ENCODE measurements at places on chromosomes 4 and X. TPM values are rescaled to one million over a fixed set of nuclear protein-coding genes. Genes with fewer than 3 reads are reported as not detected.
A peak's percentile ranks its signal among the peaks of the same experiment; 100 is the strongest.

NHSL2 gene
- 0.26 TPM for total RNA-seq

TMEM271 gene
- total RNA-seq: not detected

TIMM8A gene
- total RNA-seq: 13.8 TPM

UGT8 gene
- total RNA-seq: 0.22 TPM

RGN gene
- not detected for total RNA-seq

NAAA gene
- 31.6 TPM for total RNA-seq

GAGE12F gene
- total RNA-seq: not detected

CXCL11 gene
- 0.19 TPM for total RNA-seq

CT55 gene
- total RNA-seq: not detected

DCAF16 gene
- total RNA-seq: 50.2 TPM

GRCh38 chr4:22897520-22898108, 204.9 kb downstream of the GBA3 start:
- H3K36me3 ChIP-seq: no peaks in the 10 kb centered on the region
- DNase-seq: peak; percentile 9
- H3K4me1 ChIP-seq: no peaks in the 10 kb centered on the region
- H3K27ac ChIP-seq: no peak overlapping the region
- H3K4me3 ChIP-seq: no peak overlapping the region

DNA sequence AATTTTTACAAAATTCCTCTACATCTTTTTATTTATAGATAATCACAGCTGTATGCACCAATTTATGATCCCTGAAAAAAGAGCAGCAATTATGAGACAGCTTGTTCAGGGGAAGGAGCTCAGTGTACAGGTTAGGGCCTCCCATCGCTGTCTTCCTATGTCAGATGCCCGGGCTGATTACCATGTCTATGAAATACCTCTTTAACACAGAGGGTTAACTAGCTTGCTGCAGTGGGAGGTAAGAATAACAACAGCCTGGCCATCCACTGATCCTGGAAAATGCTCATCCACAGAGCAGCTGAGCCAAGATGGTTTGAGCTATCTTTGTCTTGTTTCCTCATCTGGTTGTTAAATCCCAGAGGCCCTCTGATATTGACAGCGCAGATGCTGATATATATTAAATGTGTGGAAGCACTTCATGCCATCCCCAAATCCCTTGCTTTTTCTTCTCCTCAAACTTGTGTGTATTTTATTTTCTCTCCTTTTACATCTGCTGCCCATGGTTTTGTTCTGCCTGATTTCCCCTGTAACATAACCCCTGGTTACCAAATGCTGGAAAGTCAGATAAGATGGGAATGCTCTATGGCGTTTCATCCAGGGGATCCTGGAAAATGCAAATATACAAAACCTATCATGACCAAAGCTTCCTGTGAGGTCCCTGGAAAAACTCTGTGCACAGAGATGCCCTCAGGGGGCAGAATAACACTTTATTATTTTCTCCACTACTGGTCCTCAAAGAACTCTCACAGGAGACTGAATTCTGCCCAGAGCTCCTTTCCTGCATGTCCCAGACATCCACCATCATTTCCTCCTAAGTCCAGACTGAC, 85.8 kb upstream of the PUDP start:
- no peak overlapping the region for H3K27ac ChIP-seq
- no peaks in the 10 kb centered on the region for H3K4me1 ChIP-seq
- H3K36me3 ChIP-seq: no peaks in the 10 kb centered on the region
- H3K4me3 ChIP-seq: no peak overlapping the region
- no peaks in the 10 kb centered on the region for H3K27me3 ChIP-seq

DNA sequence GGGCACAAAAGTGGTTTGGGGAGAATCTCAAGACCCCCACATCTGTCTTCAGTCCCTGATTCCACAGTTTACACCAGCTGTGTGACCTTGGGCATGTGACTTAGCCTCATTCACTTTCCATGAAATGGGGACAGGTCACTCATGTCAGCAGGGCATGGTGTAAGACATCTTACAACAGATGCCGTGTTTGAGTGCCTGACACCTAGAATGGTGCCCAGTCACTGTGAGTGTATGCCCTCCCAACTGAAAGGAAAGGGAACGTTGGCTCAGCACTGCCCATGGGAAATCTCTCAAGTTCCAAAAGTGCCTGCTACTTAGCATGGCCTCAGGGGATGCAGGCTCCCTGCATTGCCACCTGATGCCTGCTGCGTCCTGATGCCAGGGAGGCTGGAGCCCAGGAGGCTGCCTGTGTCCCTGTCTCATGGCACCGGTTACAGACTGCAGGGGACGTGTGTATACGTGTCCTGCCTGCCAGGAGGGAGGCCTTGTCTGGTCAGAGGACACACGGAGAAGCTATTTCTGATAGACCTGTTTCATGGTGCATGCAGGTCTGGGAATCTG, 32.2 kb downstream of the RNF4 start:
- no peaks in the 10 kb centered on the region for H3K27me3 ChIP-seq
- peaks cover 11% of the 10 kb centered on the region for H3K36me3 ChIP-seq
- no peak for DNase-seq
- H3K27ac ChIP-seq: peak overlapping the region; percentile 13

DNA sequence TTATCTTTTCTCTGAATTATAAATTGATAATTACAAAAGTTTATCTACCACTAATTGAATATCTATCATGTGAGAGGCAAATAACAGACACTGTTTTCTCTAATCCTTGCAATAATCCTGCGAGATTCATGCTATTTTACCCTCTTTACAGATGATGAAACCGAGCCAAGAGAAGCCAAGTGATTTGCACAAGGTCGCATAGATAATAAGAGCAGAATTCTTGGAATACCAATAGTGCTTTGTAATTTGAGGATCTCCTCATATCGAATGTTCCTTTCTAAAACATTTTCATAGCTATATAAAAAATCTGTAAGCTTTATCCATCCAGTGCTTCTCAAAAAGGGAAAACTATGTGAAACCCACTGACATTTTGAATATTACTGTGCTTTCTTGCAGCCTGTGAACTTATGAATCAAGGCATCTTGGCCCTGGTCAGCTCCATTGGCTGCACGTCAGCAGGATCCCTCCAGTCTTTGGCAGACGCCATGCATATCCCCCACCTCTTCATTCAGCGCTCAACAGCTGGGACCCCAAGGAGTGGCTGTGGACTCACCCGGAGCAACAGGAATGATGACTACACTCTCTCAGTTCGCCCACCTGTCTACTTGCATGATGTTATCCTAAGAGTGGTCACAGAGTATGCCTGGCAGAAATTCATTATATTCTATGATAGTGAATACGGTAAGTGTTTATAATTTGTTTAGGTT, 743.8 kb upstream of the ATOH1 start:
- no peaks in the 10 kb centered on the region for H3K36me3 ChIP-seq
- no peaks in the 10 kb centered on the region for H3K27me3 ChIP-seq
- no peaks in the 10 kb centered on the region for H3K4me1 ChIP-seq
- no peak overlapping the region for H3K4me3 ChIP-seq

DNA sequence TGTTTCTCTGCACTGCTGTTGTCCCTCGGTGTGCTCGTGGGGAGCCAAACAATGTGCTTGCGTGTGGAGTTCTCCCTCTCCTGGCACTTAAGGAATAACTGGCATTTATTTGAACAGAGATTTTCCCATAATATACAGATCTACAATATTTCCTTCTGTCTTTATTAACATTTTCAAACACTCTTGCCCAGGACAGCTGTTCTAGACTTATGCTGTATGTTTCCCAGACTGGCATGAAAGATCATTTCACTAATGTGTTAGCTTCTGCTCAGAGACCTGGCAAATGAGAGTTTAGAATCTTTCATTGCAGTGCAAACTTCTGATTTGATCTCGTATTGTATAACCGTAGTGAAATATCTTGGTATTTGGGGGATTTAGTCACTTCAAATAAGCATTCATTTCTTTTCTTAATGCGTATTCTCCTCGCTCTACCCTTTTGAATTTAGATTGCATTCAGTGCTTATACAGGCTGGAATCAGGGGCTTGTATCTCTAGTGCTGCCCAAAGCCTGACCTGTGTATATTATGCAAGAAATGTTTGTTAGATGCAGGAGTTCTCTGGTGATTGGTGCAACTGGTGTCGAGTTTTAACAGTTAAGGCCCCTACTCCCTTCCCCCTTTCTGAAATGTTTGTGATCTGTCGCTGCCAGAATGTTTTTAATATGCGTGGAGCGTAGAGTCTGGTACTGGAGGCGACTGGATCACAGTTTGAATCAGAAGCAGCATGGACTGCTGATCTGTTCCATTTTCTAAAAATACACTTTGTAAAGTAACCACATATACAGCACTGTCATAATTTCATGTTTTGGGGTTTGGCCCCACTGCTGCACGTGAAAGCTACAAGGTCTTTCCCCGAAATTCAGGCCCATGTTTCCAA, 326.3 kb downstream of the ARHGAP10 start:
- H3K27ac ChIP-seq: no peak overlapping the region
- no peak overlapping the region for H3K4me3 ChIP-seq
- peaks cover 84% of the 10 kb centered on the region for H3K4me1 ChIP-seq
- peaks cover 2% of the 10 kb centered on the region for H3K36me3 ChIP-seq
- no peaks in the 10 kb centered on the region for H3K27me3 ChIP-seq

DNA sequence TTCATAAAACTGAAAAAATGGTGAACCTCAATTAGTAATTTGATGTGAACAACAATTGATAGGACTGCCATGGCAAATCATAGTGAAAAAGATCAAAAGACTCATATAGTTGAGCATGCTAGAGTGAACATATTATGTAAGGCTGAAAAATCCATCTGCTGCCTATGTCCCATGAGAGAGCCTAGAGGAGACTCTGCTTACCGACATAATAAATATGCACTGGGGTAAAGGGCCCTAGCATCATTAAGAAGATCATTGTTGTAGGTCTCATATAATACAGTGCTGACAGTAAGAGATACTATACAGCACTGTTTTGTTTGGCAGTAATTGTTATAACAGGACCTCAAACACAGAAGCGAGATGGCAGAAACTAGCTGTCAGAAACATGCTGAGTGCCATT, 229.0 kb downstream of the PABPC4L start:
- no peaks in the 10 kb centered on the region for H3K4me1 ChIP-seq
- peaks cover 1% of the 10 kb centered on the region for H3K36me3 ChIP-seq
- no peaks in the 10 kb centered on the region for H3K27me3 ChIP-seq
- H3K27ac ChIP-seq: no peak overlapping the region

DNA sequence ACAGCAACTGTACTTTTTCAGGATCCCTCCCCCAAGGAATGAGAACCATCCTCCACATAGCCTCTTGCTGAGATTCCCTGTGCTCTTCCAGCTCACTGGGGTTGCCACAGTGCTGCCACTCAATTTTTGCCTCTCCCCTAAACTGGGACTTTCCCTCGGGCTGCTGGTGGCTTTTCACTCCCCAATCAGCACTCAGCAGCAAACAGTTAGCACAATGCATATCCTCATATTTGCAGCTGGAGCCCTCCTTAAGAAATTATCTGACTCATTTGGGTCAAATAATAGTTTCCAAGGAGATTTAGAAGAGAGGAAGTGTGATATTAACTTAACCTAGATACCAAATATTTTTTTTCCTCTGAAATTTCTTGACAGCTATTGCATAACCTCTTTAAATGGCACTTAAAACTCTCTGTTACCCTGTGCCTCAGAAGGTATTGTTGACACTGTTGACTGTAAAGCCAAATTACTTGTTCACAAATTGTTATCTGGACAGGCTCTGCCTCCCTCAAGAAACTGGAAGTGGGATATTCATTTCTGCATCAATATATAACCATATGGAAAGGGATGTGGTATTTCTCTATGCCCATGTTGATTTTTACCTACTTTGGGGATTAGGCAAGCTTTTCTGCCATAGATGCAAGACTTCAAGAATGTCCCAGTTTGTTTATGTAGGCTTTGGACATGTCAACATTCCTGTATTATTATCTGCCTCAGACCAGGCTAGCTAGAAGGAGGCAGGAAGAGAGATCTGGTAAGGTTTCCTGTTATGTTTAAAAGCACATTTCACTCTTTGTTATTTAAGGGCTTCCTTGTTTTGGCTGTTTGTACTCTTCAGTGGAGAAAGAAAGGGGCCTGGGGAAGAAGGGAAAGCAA, 58.0 kb downstream of the SEPTIN11 start:
- no peak for DNase-seq
- H3K27ac ChIP-seq: no peak overlapping the region
- H3K27me3 ChIP-seq: no peaks in the 10 kb centered on the region
- no peaks in the 10 kb centered on the region for H3K36me3 ChIP-seq
- peaks cover 59% of the 10 kb centered on the region for H3K4me1 ChIP-seq

DNA sequence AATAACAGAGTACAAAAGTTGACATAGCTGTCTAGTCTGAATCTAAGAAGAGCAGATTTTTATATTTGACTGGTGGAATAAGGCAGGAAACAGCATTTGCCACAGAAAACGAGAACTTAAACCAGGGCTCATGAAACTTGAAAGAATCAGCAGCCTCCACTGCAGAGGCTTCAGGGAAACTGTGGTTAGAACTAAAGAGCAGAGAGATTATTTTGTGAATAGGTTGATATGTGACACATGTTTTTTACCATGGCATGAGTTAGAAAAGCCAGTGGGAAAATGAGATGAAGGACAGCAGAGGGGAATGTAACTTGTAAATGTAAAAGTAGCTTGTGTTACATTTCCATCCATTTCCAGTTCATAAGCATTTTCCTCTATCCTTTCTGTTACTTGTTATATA, 63.7 kb upstream of the CAMK2D start:
- no peaks in the 10 kb centered on the region for H3K36me3 ChIP-seq
- no peak for DNase-seq
- peak overlapping the region; percentile 7 for H3K4me3 ChIP-seq
- peak overlapping the region; percentile 66 for H3K27ac ChIP-seq
- peaks cover 55% of the 10 kb centered on the region for H3K4me1 ChIP-seq

DNA sequence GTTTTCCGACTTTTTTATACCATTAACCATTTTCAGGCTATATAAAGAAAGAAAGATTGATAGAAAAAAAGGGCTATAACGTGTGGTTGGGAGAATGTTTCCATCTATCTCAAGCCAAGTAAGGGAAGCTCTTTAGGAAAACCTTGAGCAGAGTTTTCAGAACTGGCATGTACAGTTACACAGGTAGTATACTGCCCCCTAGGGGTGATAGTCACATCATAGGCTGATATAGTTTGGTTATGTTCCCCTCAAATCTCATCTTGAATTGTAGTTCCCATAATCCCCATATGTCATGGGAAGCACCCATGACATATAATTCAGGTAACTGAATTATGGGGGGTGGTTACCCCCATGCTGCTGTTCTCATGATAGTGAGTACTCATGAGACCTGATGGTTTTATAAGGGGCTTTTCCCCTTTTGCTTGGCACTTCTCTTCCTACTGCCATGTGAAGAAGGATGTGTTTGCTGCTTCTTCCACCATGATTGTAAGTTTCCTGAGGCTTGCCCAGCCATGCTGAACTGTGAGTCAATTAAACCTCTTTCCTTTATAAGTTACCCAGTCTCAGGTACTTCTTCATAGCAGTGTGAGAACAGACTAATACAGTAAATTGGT, 186.8 kb downstream of the TMA16 start:
- no peaks in the 10 kb centered on the region for H3K27me3 ChIP-seq
- no peak overlapping the region for H3K4me3 ChIP-seq
- no peaks in the 10 kb centered on the region for H3K36me3 ChIP-seq
- peak; percentile 10 for DNase-seq

Measured in activated T-cell treated with anti-CD3 and anti-CD28 coated beads, Interleukin-2, amount 50 U/mL, for 72 hours (primary cell).